ENCODE measurements at places on chromosomes 16 and 17.

GRCh38 chr16:57640612-57641011 lies 12.2 kb downstream of the ADGRG1 start:
- no peak for DNase-seq

DNA sequence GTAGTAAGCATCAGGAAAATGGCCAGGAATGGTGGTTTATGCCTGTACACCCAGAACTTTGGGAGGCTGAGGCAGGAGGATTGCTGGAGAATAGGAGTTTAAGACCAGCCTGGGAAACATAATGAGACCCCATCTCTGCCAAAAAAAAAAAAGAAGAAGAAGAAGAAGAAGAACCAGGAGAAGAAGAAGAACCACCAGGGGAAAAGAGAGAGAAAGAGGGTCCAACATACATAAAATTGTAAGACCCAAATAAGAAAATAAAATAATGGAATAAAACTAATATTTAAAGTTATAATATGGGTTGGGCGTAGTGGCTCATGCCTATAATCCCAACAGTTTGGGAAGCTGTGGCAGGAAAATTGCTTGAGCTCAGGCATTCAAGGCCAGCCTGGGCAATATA lies 408.4 kb downstream of the ZFHX3 start:
- DNase-seq, result no peak

DNA sequence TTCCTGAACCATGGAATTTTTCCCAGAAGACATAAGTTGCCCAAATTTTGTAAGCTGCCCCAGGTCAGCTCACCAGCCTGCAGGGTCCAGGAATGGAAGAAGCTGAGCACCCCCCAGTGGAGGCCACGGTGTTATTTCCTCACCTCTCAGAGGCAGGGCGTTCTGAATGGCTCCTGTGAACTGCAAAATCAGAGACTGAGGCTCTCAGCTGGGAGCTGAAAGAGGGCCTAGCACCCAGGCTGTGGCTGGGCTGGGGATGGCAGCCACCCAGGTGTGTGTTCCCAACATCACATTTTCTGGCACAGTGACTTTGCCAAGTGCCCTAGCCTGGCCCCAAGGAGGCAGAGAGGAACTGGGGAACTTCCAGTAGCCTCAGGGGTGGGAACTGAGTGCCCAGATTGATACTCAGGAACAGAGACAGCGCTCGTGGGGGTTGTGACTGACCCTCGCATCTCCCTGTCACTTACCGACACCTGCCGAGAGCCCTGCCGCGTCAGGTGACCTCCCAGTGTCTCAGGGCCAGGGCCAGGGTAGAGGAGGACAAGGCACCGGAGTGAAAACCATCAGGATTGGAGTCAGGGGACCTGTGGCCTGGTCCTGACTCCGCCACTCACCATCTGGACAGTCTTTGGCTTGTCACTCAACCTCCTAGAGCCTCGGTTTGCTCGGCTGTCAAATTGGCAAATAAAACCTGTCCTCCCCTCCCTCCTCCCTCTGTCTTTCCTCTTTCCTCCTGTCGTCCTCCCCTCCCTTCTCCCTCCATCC lies 11.3 kb downstream of the CACNG4 start:
- no peak for DNase-seq

DNA sequence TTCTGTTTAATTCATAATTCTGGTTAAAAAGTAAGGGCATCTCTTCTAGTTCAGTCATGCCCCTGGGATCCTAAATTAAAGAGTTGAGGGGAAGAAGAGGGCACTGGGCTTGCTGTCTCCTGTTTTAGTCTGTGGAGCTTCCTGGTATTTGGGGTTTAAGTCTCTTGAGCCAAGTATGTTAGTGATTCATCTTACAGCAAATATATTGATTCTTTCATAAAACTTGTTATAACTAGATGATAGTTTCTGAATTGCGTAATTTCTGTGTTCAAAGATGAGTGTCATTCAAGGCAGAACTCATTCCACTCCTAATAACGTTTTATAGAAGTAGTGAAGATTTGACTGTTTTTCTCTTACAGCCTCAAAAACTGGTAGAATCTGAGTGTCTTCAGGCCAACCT lies 1.7 kb downstream of the TXNDC17 start:
- DNase-seq, result no peak

DNA sequence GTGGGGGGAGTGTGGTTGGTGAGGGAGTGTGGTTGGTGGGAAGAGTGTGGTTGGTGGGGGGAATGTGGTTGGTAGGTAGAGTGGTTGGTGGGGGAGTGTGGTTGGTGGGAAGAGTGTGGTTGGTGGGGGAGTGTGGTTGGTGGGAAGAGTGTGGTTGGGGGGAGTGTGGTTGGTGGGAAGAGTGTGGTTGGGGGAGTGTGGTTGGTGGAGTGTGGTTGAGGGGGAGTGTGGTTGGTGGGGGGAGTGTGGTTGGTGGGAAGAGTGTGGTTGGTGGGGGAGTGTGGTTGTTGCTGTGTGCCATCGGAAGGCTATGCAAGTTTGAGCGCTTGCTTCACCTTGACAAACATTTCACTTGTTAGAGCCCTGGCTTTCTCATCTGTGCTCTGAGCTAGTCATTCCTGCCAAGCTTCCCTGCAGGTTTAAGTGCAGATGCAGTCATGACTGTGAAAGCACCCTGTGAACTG lies 20.1 kb downstream of the MINK1 start:
- DNase-seq, result no peak

DNA sequence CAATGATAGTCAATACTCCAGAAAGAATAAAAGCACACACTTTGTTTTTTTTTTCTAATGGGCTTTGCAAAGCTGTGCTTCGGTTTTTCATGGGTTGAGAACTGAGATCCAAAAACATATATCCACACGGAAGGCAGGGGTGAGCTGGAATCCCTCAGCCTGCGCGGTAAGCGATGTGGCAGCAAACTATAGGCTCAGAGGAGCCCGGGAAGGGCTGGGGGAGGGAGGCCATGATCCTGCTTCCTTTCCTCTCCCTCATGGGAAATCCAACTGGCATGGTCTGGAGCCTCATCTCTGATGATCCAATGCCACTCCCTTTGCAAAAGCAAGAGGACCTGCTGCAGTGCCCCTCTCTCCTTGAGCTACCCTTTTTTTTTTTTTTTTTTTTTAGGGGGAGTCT lies 8.2 kb downstream of the RBFOX3 start:
- no peak for DNase-seq

GRCh38 chr16:72083778-72084404 lies 9.5 kb downstream of the TXNL4B start:
- DNase-seq, result no peak

DNA sequence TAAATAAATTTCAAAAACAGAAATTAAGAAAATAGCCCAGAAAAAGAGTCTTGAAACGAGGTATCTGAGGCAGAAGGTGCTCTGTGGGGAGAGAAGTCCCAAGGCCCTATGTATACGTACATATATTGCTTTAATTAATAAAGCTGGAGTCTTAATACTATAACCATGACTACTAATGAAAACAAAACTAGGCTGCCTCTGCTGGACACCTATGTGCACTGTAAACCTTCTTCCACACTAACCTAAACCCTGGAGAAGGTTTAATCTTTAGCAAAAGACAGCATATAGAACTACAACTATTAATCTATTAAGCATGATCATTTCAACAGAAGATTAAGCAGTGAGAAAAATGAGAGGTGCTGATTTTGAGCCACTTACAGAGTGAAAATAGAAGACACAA lies 153.9 kb upstream of the C17orf78 start:
- no peak for DNase-seq

DNA sequence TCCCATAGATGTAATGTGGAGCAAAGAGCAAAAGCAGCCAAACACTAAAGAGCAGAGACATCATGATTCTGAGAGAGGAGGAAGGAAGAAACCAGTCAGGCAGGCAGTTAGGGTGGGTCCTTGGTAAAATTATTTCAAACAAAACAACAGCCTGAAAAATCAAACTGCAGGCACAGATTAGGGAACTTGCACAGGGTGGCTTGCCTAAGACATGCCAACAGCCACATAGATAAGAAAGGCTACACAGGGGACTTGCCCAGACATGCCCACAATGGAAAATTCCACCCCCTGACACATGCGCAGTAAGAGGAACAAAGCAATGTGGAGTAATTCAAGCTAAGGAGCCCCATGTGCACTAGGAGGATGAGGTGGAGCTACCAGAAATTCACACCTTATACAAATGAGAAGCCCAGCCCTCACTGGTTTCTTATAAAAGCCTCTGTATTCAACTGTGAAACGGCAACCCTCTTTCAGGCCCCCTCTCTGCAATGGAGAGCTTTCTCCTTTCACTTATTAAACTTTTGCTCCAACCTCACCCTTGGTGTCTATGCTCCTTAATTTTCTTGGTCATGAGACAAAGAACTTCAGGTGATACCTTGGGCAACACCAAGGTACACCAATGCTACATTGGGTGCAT lies 7.3 kb upstream of the GAS7 start:
- DNase-seq, result no peak

- no peak for DNase-seq
These were observed 51.3 kb downstream of the PIMREG start for GRCh38 chr17:6495450-6496115.

DNA sequence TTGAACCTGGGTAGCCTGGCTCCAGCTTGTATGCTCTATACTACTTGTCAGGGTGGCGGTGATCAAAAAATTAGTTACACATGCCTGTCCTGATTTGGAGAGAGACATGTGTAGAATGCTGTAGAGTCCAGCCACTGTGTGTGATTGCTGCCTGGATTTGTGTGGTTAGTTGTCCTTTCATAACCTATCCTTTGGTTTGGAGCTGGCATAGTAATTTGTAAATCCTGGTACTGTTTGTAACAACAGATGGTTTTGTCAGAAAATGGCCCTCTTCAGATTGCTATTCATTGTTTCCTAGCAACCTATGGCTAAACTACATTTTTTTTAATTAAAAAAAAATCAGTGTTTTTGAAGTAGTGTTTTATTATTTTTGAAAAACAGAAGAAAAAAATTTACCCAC lies 30.5 kb downstream of the ETV4 start:
- no peak for DNase-seq

DNA sequence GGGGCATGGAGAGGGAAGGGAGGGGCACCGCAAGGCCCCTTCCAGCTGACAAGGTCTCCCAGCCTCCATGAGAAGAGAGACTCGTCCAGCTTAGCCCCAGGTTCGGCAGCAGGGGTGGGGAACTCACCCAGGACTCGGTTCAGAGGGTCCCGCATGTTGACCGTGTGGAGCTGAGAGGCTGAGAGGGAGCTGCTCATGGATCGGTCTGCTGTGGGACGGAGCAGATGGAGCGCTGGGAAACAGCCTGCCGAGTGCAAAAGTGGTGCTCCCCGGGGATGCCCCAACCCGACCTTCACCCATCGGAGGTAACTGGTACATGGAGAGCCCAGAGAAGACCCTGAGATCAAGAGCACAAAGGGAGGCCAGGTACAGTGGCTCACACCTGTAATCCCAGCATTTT lies 4.9 kb downstream of the CSF3 start:
- no peak for DNase-seq

- peak; percentile 84 for DNase-seq
These were observed 4.3 kb downstream of the VAMP2 start for GRCh38 chr17:8158267-8159031.

- DNase-seq, result no peak
These were observed 20.0 kb downstream of the CHAD start for GRCh38 chr17:50448643-50449042.

DNA sequence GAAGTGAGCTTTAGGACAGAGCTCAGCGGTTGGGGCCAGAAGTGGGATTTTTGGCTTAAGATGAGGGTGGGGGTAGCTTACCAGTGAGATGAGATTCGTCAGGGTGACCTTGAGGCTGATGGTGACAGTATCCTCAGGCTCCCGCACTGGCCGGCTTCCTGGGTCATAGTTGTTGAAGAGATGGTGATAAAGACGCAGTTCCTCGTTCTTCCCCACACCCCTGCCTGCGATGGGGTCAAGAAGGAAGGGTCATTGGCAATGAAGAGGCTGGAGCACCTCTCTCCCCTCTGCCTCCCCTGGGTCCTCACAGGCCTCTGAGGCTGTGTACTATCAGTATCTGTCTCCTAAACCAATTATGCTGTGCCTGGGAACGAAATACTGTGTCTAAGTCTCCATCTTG lies 358 bp downstream of the CHRNE start:
- DNase-seq, result no peak

DNA sequence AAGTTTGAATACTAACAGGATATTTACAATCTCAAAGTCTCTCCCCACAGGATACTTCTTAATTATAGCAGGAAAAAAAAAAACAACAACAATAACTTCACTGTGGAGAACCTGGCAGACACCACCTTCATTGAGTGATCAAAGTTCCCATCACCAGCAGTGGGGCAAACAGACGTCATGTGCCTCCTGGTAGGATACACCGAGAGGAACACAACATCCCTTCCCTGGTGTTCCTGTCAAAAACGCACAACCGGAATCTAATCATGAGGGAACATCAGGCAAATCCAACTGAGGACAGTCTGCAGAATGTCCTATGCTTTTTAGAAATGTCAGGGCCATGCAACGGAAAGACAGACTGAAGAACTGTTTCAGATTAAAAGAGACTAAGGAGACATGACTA lies 80.0 kb downstream of the ZFHX3 start:
- no peak for DNase-seq
